ENCODE measurements at places on chromosomes 7 and 10.

DNA sequence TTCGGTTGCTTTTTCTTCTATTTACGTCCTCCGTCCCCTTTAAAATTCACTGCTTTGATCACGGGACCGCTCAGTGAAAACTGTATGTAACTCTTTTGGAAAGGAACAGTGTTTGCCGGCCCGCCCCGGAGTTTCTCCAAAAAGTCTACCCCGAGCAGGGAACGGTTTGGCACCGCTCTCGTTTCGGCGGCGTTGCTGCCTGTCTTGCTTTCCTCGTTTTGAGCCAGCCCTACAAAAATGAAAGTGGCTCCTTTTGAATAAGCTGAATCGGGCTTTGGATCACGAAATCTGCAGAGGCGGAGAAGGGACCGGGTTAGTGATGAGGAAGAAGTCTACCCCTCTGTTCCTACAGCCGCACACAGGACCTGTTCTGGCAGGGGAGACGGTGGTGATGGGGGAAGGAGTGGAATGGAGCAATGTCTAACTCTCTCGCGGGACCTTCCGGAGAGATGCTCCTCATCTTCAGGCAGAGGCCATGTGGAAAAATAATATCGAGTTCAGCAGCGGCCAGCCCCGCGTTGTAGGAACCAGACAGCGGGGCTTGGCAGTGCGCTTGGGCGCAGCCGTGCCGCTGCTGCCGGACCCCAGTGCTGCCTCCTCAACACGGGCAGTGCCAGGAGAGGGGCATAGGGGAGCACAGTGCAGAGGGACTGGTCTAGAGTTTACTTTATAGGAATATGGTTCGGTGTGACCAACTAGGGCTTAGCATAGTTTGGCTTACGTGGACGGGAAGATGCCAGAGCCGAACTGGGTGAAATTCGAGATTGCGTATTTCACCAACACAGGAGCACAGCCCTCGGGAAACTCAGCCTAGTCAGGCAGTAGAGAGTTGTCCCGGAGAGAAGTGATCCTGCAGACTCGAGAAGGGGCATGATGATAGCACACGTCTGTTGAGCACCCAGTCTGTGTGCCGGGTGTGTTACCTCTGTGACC, 1.4 kb downstream of the HTRA1 start:
- peak; percentile 78 for DNase-seq

DNA sequence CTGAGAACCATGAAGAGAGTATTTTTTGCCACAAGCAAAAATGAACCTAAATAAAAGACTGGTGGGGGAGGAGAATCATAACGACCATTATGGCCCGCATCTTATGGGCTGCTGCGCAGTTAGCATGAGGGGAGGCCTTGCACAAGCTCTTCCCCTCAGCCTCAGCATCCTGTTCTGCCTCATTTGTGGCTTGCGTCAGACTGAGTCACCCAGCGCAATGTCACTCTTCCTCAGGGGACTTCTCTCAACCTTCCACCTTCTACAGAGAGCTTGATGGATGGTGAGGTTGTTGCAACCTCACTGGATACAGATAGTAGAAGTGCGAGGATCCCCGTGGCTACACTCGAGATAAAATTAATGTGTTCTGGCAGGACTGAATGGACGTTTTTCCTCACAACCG, 16.8 kb upstream of the GPR15LG start:
- peak; percentile 7 for DNase-seq

GRCh38 chr10:127906548-127907377, at the start of gene PTPRE:
TSS of gene PTPRE (plus strand) at chr10:127907103. CDS start at chr10:128040882, 133,779 bp downstream.
- DNase-seq, result peak; percentile 92

DNA sequence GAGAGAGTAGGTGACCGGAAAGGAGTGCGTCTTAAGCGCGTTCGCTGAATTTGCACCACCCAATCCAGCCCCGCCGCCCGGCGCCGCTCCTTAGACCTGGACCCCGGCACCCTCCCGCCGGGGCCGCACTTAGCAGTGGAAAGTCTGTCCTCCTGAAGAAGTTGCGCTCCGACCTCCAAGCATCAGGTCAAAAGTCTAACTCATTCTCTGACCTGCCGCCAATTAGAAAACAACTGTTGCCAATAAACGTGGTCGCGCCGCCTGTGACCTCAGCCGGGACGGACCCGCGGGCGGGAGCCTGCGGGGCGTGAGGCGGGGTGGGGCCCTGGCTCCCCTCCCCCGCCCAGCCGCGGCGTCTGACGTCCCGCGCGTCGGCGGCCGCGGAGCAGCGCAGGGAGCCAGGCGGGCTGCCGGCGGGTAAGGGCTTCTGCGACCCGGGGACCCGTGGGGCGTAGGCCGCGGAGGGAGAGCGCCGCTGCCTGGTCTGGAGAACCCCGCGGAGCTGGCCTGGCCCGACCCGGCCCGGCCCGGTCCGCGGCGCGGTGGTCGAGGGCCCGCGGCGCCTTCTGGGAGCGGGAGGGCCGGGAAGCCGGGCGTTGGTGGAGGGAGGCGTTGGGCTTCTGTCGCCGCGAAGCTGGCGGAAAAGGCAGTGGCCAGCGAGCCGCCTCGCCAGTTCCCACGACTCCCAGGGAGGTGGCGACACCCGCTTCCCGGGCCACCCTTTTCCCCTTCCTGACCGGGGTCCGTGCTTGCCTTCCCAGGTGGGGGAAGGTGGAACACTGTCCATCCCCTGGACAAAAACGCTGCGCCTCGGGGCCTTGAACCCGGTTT, at the start of gene BCAP29:
Gene BCAP29, plus strand, starts transcription at position 362 of the 831 bp plus-strand sequence. CDS start 527 bp downstream, outside the sequence.
- peak; percentile 87 for DNase-seq

- DNase-seq, result peak; percentile 22
Observed at GRCh38 chr10:133087679-133088178, at the start of gene ADGRA1. TSS of gene ADGRA1 (plus strand) at chr10:133087924. CDS start at chr10:133088910, 986 bp downstream.

- no peak for DNase-seq
Observed at GRCh38 chr10:115558252-115558651, 465.1 kb downstream of the ATRNL1 start.

DNA sequence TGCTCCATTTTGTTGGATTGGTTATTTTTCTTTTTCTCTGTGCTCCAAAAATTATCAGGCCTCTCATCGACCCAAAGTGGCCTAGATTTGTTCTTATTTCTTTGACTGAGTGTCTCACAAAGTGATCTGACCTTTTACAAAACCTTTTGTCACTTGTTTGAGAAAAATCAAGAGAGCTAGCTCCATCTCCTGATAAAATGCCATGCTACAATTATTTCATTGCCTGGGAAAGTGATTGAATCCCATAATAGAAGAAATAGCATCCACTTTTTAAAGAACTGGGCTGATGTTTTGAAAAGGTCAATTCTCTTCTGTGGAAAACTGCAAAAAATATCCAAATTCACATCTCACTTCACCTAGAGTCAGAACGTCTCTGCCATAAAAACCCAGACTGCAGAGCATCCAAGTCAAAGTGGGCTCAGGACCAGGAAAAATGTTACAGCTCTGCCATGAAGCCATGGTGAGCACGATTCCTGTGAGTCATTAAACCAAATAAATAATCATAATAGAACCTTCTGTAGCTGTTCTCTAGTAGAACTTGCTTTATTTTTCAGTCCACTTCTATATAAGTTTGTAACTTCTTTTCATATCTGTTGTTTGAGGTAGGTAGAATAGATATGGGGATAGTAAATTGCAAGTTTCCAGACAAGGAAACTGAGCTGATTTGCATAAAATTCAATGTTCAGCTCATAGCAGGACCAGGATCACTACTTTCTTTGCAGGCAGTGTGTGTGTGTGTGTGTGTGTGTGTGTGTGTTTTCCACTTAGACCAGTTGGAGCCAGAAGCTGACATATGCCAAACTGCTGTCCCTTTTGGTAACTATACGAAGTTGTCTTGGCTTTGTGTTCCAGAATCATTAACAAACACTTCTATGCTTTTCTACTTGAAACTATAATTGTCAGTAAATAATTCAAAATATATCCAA, 632.5 kb upstream of the ANKRD30A start:
- peak; percentile 89 for DNase-seq

DNA sequence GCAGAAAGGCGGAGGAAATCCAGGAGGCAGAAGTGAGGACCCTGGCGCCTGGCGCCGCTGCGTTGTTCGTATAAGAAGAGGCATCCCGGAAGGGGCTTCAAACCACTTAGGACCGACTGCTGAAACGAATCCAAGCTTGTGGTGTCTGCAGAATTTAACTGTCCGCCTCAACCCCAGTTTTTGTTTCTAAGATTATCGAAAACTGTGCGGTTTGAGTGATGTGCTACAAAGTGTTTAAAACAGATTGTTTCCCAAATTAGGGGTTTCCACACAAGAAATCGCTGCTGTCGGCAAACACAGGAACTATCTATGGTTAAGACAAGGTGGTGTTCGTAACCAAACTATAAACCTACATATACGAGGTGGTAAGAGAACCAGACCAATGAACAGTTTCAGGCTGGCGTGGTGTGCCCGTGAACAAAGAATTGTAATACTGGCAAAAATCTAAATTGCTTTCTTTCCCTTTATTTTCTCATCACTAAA, 835 bp upstream of the DGKI start:
- DNase-seq, result peak; percentile 48

DNA sequence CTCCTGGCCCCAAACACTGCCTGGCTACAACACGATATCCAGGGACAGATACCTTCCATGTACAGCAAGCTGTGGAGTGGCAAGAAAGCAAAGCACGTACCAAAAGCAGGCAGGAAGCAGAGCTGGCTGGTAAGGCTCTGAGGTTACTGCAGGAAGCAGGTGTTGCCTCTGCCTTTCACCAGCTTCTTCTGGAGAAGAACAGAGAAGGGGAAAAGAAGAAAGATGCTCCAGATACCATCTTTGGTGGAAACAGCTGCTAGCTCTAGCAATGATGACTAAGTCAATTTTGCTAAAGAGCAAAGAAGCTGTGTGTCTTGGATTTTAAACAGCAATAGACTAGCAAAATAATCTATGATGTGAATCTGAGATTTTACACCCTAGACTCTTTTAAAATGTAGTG, 34.9 kb upstream of the PRSS1 start:
- DNase-seq, result no peak

DNA sequence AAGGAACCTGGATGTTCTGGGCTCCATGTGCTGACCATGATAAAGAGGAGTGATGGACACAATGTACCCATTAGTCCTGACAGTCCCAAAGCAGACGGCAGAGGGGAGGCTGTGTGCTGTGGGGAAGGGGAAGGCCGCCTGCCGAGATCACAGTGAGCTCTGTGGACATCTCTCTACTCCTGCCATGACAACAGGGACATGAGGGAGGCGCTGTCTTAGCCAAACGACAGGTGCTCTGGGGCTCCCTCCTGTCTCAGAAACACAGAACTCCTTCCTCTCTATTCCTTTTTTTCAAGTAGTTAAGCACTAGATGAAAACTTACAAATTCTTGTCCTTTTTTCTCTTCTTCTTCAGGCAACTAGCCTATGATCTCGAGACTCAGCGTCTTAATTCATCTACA, 113.1 kb downstream of the RNF32 start:
- DNase-seq, result no peak

- DNase-seq, result no peak
Observed at GRCh38 chr10:47366181-47366631, 17.9 kb downstream of the ZNF488 start.

GRCh38 chr7:24917510-24918239, 62.3 kb downstream of the OSBPL3 start:
- peak; percentile 86 for DNase-seq

DNA sequence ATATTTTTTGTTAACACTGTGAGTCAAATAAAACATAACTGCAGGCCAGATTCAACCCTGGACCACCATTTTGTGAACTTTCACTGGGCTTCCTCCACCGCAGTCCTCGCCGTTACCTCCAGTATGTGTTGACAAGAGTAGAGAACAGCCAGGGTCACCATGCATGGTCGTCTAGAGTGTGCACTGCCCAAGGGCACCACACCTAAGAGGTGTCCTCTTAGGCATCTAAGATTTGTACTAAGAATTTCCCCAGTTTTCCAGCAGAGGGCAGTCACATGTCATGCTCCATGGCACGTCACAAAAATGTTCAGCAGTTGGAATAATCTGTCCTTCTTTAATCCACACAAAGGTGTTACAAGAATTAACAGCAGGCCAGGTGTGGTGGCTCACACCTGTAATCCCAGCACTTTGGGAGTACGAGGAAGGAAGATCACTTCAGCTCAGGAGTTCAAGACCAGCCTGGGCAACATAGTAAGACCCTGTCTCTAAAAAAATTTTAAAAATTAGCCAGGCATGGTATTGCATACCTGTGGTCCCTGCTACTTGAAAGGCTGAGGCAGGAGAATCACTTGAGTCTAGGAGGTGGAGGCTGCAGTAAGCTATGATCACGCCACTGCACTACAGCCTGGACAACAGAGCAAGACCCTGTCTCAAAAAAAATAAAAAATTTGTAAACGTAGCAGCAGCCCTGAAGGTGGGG, 71.2 kb upstream of the FOXK1 start:
- peak; percentile 78 for DNase-seq

GRCh38 chr10:79560160-79560709, at the start of gene SFTPA2:
TSS of gene SFTPA2 (minus strand) at chr10:79560407. CDS start at chr10:79559483, 924 bp downstream.
- DNase-seq, result no peak

DNA sequence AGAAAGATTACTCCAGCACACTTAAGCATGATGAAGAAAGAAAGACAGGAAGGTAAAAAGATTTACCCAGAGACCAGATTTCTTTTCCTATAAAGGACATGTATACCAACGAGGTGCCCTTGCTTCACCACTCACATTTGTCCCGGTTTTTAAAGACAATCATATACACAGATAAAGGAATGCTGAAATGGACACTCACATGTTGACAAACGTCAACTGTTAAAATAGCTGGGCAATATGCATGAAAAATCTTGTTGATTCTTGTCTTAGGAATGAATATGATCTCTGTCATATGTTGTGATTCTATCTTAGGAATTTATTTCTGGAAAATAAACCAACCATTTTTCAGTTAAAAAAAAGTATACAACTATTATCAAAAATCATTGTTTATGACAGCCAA, 158.2 kb downstream of the SRPK2 start:
- no peak for DNase-seq

- DNase-seq, result no peak
Observed at GRCh38 chr10:20686015-20686635, 211.0 kb downstream of the NEBL start.

GRCh38 chr7:150902078-150903033, 50.0 kb downstream of the AOC1 start:
- peak; percentile 18 for DNase-seq

- DNase-seq, result no peak
Observed at GRCh38 chr7:37109016-37109683, 339.5 kb downstream of the ELMO1 start.

DNA sequence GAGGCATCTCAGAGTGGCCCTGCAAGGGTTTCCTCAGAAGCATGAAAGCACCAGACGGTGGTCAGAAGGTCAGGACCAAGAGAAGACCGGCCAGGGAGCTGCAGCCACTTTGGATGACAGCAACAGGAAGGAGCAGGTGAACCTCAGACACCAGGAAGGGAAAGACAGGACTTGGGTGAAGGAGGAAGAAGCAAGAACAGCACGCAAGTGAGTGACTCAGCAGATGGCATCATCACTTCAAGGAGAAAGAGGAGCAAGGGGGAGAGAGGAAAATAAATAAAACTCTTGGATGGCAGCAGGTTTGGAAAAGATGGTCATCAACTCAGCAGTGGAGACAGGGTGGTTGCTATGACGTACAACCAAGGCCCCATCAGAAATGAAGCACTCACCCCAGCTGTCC, 31.6 kb downstream of the NCAPG2 start:
- DNase-seq, result peak; percentile 63
